Fibroblast of skin of right quadriceps (primary cell): ENCODE measurements at places on chromosomes 5 and 9.

- DNase-seq, result no peak
These were observed 187.0 kb upstream of the CCNH start for GRCh38 chr5:87599778-87600177.

DNA sequence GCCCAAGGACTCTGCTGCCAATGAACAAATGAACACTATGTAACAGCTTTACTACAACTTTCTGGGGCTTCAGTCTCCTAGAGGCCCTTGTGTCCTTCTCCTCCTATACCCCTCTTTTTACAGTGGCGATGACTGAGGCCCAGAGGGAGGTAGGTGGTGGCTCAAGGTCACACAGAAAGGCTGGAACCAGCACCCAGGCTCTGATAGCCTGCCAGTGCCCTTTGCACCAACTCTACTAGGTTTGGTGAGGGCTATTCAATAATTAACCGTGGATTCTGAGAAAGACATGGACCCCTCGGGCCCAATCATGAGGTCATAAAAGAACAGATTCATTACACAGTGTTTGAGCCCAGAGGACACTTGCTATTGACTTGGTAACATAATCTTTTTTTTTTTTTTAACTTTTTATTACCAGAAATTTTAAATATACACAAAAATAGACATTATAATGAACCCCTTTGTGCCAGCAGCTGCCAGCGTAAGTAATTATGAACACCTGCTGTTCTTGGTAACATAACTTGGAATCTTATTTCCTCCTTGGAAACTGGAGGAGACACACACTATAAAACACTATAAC lies 6.1 kb upstream of the ALDH1B1 start:
- no peak for DNase-seq

DNA sequence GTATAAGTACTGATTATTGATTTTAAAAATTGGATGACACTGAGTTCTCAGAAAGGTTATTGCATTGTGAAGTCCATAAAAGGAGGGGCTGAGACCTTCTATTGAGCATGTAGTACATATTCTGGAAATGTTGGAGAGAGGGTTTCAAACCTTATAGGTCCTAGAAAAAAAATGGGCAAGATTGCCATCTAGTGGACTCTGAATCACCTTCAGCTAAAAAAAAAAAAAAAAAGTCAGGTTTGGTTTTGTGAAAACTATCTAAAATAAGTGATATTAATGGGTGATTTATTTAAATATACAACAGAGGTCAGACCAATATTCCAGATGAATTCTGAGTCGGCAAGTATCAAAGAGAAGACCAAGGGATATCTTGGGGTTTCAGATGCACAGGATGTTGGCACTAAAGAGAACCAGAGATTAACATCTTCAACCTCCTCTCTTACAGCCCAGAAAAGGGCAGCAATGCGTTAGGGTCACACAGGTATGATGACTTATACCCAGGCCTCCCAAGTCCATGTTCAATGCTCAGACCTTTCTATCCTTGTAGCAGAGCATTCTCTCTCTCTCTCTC lies 109.8 kb upstream of the NMUR2 start:
- DNase-seq, result peak; percentile 9

DNA sequence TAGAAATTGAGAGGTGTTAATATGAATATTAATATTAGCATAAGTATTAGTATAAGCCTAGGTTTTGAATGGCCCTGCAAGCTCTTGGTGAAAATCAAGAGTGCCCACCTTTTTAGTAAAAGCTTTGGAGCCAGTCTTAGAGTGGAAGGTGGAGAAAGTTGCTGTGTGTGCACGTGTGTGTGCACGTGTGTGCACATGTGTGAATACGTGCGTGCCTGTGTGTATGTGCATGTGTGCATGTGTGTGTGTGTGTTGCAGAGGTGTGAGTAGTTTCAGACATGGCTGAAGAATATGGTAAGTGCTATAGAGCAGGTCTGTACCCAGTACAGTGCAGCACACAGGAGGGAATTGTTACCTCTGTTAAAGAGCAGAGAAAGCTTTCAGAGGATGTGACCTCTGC lies 74.3 kb downstream of the BOD1 start:
- DNase-seq, result no peak

DNA sequence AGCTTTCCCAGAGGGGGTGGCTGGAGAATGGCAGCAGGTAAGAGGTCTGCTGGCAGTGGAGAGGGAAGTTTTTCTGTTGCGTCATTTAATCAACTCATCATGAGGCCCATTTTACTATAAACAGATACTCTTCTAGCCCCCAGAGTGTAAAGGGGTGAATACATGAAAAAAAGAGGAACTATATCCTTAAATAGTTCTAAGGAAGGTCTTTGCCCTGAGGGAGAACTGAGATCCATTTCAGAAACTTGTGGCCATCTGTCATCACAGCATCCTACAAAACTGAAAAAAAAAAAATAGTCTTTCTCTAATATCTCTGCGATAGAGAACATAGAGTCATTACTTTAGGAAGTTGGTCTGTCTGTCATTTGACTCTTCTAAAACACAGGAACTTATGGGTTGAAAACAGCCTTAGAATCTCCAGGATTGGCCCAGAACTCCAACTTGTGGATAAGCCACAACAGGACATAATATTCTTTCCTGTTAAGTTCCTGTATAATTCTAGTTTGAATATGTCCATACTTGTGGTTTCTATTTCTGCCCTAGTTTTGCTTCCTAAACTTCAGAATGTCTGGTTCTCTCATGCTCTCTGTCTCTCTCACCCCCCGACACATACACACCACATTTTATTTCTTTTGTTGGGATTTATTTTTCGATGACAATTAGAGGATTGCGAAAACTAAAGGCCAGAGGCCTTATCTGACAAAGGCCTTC lies 238.5 kb upstream of the PIK3R1 start:
- DNase-seq, result peak; percentile 29
